ENCODE measurements at places on chromosomes 11 and 22.

DNA sequence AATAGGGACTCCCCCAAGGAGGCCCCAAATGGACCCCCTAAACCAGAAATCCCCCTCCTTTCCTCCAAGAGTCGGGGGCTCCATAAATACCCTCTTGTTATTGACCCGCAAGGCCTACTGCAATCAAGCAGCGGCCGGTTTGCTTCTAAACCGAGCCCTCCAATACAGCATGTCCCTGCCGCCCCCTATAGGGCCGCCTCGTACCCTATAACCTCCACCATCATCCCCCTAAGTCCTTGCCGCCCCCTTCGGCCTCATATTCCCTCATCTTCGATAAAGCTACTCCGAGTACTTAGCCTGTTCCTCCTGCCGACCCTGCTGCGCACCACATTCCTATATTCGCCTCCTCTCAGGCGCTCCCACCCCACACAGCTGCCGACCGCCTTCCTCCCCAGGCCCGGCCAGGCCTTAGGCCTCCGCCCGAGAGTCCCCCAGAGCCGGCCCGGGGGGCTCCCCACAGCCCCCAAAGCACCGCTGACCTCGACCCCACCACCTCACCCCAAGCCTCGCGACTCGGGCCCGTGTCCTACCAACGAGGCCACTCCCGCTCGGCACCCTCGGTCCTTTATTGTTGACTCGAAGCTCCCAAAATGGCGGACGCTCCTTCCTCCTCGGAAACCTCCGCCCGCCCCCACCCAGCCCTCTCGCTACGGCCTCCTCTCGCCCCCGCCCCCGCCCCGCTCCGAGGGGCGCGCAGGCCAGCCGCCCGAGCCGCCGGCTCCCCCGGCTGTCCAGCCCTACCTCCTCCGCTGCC is 430 bp downstream of the DDX6 start:
- DNase-seq: peak; percentile 39

- DNase-seq: peak; percentile 72
Measured at GRCh38 chr11:85590848-85591483, 36.2 kb downstream of the DLG2 start.

DNA sequence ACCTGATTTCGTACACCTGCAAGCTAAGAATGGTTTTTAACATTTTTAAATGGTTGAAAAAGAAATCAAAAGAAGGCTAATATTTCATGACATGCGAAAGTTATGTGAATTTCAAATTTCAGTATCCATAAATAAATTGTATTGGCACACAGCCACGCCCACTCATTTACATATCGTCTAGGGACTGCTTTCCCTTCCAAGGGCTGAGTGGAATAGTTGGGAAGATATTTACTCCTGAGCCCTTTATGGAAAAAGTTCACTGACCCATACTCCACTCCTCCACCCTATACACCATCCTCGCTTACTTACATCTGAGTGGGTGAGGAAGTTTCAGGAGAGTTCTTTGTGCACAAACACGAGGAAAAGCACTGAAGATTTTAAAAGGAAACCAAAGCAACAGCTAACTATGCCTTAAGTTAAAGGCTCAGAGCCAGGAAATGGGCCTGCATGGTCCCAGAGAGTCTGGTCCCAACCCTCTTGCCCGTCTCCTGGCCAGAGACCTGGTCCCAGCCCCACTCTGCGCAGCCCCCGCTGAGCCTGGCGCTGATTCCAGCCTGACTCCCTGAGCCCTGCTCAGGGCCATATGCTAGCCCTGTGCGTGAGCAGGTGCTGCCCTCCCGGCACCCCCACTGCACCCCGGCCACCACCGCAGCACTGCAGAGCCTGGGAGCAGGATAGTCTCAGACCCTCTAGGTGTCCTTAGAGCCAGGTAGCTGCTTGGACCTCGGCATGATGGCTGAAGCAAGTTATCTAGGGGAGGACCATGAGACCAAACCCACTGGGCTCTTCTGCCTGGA is 69.8 kb downstream of the EFCAB6 start:
- DNase-seq: no peak

- DNase-seq: peak; percentile 68
Measured at GRCh38 chr11:36492724-36493304, 17.3 kb downstream of the TRAF6 start.

DNA sequence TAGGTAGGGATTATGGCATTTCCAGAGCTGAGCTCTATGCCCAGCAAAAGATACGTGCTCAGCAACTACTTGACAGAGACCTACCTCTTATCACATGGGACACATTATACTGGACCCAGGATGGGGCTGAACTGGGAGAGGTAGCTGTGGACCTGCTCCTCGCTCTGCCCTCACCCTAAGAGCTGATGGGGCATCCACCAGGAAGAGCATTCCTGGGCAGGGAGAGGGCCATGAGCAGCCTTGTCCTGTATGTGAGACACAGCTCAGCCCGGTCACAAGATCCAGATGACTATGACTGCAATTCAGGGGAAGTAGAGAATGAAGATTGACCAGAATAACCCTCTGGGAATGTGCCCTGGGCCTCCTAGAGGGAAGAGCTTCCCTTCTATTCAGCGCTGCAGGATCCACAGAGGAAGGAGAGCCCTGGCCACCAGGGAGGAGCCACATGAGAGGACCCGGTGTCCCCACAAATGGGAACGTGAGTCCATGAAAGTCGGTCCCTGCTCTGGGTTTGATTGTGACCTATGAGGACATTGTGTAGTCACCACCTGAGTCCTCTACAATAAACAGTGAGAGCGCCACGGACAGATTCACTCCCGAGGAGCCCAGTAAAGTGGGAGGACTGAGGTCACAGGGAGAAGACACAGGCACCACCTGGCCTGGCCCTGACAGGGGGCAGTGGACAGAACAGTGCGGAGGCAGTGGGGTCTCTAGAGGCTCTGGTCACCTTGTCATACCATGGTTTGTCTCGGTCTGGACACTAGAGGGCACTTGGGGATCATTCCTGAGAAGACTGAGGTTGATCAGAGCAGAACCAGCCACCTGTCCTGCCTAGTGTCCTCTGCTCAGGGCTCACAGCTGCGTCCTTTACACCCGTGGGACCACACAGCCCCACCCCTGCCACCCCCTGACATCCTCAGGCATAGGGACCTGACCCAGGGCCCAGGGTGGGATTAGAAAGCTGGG is 99.5 kb downstream of the ZNF280B start:
- DNase-seq: peak; percentile 68

- peak; percentile 28 for DNase-seq
Measured at GRCh38 chr11:47856186-47856585, 8.0 kb upstream of the NUP160 start.

- no peak for DNase-seq
Measured at GRCh38 chr11:66986178-66986545, 11.1 kb downstream of the C11orf86 start.

DNA sequence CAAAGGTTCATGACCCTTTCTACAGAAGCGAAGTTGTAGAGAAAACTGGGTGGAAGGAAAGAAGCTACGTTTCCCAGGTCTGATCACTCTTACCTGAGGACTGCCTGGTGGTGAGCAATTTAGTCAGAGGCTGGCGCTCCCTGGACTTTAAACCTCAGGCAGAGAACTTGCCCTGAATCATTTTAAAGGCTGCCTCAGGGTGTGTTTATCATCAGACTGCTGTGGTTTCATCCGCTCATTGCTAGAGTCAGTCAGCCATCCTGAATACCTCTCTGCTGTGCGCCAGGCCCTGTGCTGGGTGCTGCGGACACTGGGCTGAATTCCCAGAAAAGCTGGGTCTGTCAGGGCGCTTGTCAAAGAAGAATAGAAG is 2.7 kb downstream of the DTX4 start:
- DNase-seq: no peak

DNA sequence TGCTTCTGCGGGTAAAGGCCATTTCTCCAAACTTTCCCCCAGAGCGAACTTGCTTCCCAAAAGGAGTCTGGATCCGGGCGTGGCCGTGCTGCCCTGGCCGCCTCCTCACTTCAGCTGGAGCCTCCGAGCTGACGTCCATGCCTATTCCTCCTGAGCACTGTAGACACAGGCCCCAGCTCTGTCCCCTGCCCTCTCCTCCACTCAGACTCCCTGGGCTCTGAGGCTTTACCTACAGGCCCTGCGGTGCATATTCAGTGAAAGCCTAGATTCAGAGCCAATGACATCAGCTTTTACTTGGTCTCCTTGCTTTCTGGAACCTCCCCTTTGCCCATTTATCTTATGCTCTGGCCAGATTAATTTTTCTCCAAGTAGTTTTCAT is 9.7 kb downstream of the LRP5 start:
- no peak for DNase-seq

GRCh38 chr11:31397239-31397834 is 27.7 kb downstream of the DNAJC24 start:
- peak; percentile 53 for DNase-seq

- no peak for DNase-seq
Measured at GRCh38 chr11:66689661-66690590, 12.2 kb upstream of the RBM4B start.

DNA sequence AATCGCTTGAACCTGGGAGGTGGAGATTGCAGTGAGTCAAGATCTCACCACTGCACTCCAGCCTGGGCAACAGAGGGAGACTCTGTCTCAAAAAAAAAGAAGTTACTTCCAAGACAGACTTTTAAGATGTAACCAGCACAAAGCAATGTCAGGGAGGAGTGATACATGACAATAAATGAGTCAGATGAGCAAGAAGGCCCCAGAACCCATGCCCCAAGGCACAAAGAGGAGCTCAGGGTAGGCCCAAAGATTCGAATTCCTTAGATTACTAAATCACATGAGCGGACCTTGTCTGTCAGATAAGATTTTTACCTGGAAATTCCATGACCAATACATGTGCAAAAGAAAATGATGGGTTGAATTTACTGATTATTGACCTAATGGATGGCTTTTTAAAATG is 10.5 kb upstream of the JHY start:
- no peak for DNase-seq

- peak; percentile 37 for DNase-seq
Measured at GRCh38 chr11:110373051-110373702, 56.6 kb upstream of the FDX1 start.

GRCh38 chr22:44680481-44680894 is 21.5 kb upstream of the PRR5 start:
- DNase-seq: no peak

GRCh38 chr22:32646476-32646875 is 155.0 kb upstream of the TIMP3 start:
- no peak for DNase-seq

DNA sequence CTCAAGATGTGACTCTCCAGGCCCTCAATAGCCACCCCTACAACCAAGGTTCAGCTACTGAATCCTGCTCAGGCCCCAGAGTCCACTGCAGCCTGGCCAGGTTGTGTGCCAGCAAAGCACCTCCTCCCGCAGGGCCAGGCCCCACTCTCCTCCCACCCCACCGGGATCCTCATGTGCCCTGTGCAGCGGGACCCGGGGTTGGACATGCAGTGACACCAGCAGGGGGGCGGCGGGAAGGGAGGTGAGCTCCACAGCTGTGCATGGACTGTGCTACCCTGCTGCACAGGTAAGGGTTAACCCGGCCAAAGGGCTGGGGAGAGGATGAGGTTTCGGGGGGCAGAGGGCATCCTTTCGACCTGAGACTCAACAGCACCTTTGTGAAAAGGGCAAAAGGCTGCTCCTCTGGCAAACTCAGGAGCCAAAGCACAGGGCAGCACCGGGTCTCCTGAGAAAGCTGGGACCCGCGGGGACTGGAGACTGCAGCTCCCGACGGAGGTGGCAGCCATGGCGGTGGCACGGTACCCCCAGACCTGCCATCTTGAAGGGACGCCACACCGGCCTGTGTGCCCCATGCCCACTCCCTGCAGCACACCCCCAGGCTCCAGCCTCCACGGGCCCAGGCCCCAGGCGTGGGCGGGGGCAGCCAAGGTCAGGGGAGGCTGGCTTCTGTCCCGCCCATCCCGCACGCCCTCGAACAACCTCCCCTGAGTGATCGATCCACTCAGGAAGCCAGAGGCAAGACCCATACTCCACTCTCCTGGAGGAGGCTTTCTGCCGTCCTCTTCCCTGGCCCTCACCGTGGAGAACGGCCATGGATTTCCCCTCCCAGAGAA is 10.6 kb downstream of the PLXNB2 start:
- DNase-seq: no peak

GRCh38 chr11:36388951-36389350 is 92.9 kb downstream of the PRR5L start:
- DNase-seq: no peak

DNA sequence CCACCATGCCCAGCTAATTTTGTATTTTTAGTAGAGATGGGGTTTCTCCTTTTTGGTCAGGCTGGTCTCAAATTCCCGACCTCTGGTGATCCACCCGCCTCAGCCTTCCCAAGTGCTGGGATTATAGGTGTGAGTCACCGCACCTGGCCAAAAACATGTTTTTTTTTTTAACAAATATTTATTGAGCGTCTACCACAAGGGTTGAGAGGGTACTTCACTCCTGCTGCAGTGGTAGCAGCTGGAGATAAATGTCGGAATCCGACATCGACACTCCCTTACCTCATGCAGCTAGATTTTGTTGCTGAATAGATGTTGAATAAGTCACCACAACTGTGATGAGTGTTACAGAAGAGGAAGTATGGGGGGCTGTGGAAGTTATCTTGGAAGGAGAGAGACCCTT is 971 bp downstream of the DNAJB13 start:
- no peak for DNase-seq

DNA sequence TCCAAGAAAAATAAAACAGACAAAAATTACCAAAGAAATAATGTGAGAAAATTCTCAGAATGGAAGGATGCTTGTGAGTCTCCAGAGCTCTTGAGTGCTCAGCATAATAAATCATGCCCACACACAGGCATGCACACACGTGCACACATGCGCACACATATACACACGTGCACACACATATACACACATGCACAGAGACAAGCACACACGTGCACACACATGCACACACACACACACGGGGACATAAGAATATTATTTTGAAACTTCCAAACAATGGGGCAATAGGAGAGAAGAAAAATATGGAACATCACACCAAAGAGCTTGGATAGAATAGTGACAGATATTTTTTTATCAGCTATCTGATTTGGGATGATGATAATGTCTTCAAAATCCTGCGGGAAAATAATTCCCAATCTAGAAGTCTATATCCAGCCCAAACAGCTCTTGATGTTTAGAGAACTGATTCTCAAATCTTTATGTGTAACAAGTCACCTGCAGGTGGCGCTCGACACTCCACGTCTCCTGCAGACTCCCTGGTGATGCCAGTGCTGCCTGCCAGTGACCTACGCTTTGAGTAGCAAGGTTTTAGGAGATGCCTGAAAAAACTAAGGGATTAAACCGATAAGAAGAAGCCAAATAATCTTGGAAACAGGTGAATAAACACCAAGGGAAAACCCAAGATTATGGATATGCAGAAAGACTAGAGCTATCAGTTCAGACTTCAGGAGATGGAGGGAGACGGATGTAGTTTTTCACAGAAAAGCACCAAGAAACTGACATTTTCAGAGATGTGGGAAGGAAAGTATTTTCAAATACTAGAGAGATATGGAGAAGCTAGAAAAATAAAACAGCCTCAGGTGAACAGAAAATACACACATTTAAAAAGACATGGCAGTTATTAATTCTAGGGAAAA is 743.6 kb downstream of the ETS1 start:
- peak; percentile 74 for DNase-seq

GRCh38 chr22:22591348-22592299 is 32.6 kb upstream of the PRAME start:
- DNase-seq: peak; percentile 9

- DNase-seq: no peak
Measured at GRCh38 chr22:24471570-24471969, 23.6 kb upstream of the UPB1 start.

GRCh38 chr11:40376331-40376730 is 1083.1 kb downstream of the LRRC4C start:
- DNase-seq: no peak

GRCh38 chr11:5989203-5989602 is 2.4 kb upstream of the OR52L1 start:
- DNase-seq: no peak

GRCh38 chr22:37999640-38000272 is 15.4 kb upstream of the SOX10 start:
- DNase-seq: peak; percentile 26
